ENCODE measurements at places on chromosomes 7 and 10. TPM values are rescaled to one million over a fixed set of nuclear protein-coding genes. Genes with fewer than 3 reads are reported as not detected.

DNA sequence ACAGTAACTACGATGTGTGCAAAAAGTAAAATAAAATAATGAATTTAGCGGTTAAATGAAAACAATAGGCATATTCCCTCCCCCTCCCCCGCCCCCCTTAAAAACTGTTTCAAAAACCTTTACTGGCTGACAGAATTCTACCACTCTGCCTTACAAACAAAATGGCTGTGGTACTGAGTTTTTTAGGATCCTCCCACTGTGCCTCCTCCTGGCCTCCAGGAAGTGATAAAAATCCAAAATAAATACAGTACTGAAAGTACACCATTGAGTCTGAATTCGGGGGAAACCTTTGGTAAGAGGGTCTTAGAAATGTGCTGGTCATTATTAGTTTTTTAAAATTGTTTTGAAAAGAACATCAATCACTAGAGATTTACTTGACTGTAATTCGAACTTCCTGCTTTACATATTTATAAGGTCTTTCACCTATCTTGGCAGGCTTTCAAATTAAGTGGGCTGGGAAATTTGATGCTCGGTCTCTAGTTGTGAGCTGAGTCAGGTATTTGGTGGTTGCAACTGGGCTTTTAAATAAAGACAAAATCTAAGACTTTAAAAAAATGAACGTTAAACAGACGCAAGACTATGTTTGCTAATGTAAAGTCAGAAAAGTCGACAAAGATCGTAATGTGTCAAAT is 32.5 kb upstream of the EPC1 start:
- no peak overlapping the region for H3K27ac ChIP-seq
- peaks cover 11% of the 10 kb centered on the region for H3K4me1 ChIP-seq
- H3K4me3 ChIP-seq: no peak overlapping the region
- H3K36me3 ChIP-seq: peaks cover 2% of the 10 kb centered on the region

GRCh38 chr7:132942701-132943100 is 139.2 kb downstream of the CHCHD3 start:
- H3K27ac ChIP-seq: no peak overlapping the region
- H3K4me3 ChIP-seq: no peak overlapping the region
- H3K27me3 ChIP-seq: no peaks in the 10 kb centered on the region
- DNase-seq: no peak
- peaks cover 2% of the 10 kb centered on the region for H3K4me1 ChIP-seq

- H3K27ac ChIP-seq: no peak overlapping the region
- DNase-seq: no peak
- H3K4me3 ChIP-seq: no peak overlapping the region
- H3K4me1 ChIP-seq: no peaks in the 10 kb centered on the region
These were observed 242.7 kb upstream of the SEMA3C start for GRCh38 chr7:81161451-81162075.

DNA sequence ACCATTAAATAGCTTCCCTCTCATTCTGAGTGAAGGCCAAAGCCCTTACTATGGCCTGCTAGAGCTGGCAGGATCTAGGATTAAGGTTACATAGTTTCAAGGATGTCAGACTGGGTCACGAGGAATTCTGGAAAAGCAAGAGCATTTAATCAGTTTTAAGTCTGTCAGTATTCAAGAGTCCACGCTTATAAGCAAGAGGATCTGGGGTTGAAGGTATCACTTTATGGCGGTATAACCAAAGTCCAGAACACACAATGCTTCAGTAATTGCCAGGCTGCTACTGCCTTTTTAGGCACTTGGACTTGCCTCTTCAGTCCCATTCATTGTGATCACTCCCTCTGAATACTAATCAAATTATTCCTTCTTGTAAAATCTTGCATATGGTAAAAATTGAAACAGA is 101.0 kb downstream of the HBP1 start:
- no peaks in the 10 kb centered on the region for H3K27me3 ChIP-seq
- no peak overlapping the region for H3K4me3 ChIP-seq
- H3K27ac ChIP-seq: no peak overlapping the region
- no peak for DNase-seq

DNA sequence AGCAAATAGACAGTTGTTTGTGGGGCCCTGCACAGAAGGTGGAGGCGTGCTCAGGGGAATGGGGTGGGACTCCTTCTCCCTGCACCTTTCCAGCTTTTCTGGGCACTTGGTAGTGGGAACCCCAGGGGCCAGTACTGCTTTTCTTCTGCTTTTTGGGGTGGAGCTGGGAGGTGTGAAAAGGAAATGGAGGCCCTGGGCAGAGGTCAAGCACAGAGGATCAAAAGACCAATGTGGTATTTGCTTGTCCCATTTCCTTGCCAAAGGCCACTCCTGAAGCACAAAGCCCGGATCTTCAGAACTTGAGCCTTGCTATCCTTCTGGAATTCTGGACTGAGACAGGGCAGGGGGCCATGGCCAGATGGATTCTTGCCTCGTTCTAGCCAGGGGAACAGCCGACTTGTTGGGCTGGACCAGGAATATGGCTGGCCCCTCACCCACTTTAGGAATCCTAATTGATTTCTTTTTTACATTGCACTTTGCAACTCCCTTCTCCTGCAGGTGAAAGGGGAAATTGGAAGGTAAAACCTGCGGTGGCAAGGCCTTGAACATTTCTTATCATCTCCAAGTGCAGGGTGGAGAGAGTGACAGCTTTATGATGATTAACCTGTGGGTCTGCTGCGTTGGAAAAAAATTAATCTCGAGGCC is 26.5 kb downstream of the ADRA2A start:
- no peak overlapping the region for H3K27ac ChIP-seq
- H3K4me1 ChIP-seq: no peaks in the 10 kb centered on the region
- H3K4me3 ChIP-seq: no peak overlapping the region
- DNase-seq: no peak
- H3K27me3 ChIP-seq: no peaks in the 10 kb centered on the region

DNA sequence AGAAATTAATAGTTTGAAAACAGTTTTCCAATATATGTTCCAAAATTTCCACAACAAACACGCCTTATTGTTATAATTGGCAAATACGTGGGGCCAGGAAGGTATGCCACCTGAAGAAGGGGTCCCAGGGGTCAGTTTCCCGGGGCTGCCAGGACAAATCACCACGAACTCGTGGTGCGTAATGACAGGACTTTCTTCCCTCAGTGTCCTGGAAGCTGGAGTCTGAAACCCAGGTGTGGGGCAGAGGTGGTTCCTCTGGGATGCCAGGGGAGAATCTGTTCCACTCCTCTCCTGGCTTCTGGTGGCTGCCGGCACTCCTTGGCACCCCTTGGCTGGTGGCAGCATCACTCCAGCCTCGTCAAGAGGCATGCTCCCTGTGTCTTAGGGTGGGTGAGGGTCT is 56.7 kb downstream of the CHST15 start:
- H3K27me3 ChIP-seq: peaks cover 3% of the 10 kb centered on the region
- H3K4me1 ChIP-seq: peaks cover 11% of the 10 kb centered on the region
- H3K36me3 ChIP-seq: no peaks in the 10 kb centered on the region
- H3K27ac ChIP-seq: no peak overlapping the region
- no peak overlapping the region for H3K4me3 ChIP-seq

GRCh38 chr10:51905032-51905431 is 205.6 kb upstream of the CSTF2T start:
- H3K27ac ChIP-seq: no peak overlapping the region
- DNase-seq: no peak
- peaks cover 2% of the 10 kb centered on the region for H3K27me3 ChIP-seq
- no peaks in the 10 kb centered on the region for H3K4me1 ChIP-seq

- H3K27me3 ChIP-seq: peaks cover 3% of the 10 kb centered on the region
These were observed 428.6 kb upstream of the ADARB2 start for GRCh38 chr10:2165771-2166460.

- no peaks in the 10 kb centered on the region for H3K36me3 ChIP-seq
- DNase-seq: no peak
- H3K27ac ChIP-seq: no peak overlapping the region
These were observed 10.0 kb upstream of the STAMBPL1 start for GRCh38 chr10:88870089-88870488.

GRCh38 chr10:103193820-103194529 is 903 bp upstream of the NT5C2 start:
- peaks cover 45% of the 10 kb centered on the region for H3K4me1 ChIP-seq
- H3K36me3 ChIP-seq: peaks cover 8% of the 10 kb centered on the region
- no peaks in the 10 kb centered on the region for H3K27me3 ChIP-seq
- H3K27ac ChIP-seq: no peak overlapping the region

- no peak overlapping the region for H3K4me3 ChIP-seq
- H3K27ac ChIP-seq: no peak overlapping the region
- DNase-seq: no peak
- H3K27me3 ChIP-seq: no peaks in the 10 kb centered on the region
- no peaks in the 10 kb centered on the region for H3K4me1 ChIP-seq
These were observed 27.3 kb upstream of the AFAP1L2 start for GRCh38 chr10:114431414-114432135.

GRCh38 chr7:43612599-43613589 is 30.0 kb downstream of the STK17A start:
- peak overlapping the region; percentile 87 for H3K27ac ChIP-seq
- peaks cover 56% of the 10 kb centered on the region for H3K36me3 ChIP-seq
- H3K27me3 ChIP-seq: no peaks in the 10 kb centered on the region
- H3K4me1 ChIP-seq: peaks cover 73% of the 10 kb centered on the region
- H3K4me3 ChIP-seq: peak overlapping the region; percentile 10

DNA sequence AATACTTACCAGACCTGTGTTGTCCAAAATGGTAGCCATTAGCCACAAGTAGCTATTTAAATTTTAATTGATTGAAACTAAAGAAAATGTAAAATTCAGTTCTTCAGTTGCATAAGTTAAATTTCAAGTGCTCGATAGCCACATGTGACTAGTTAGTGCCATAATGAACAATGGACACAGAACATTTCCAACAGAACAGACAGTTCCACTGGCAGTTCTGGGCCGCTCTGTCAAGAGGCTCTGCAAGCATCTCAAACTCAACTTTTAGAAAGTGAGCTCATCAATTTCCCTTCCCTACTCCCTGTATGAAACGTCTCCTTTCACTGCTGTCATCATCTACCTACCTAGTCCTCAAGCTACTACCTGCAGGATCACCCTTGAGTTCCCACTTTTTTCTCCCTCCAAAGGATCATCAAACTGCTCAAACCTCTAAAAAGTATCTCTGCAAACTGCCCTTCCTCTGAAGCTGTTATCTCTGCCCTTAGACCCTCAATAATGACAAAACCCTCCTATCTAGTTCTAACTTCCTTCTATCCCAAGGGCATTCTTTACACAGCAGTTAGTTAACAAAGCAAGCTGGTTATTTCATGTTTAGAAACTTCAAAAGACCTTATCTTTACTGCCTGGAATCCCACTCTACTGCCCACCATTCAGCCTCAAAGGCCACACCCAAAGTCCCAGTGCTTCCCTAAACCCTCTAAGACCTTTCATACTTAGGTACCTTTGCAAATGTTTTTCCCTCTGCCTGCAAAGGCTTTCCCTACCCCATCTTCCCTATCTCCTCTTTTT is 20.6 kb downstream of the SHTN1 start:
- peaks cover 8% of the 10 kb centered on the region for H3K27me3 ChIP-seq
- no peak for DNase-seq
- H3K27ac ChIP-seq: no peak overlapping the region
- no peaks in the 10 kb centered on the region for H3K4me1 ChIP-seq
- H3K36me3 ChIP-seq: no peaks in the 10 kb centered on the region

DNA sequence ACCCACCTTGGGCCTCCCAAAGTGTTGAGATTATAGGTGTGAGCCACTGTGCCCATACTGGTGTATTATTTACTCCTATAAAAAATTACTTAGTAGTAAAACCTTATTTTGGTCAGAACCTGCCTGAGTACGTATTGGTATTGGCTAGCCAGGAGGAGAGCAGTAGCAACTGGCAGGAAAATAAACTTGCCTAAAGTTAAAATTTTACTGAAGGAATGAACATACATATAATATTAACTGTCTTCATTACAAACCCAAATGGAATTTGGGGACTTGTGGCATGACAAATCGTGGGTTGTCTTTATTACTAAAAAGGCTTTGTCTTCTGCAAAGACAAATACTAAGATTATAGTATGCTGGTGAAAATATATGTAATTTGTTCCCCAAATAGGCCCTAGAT is 8.4 kb downstream of the RAB18 start:
- H3K4me1 ChIP-seq: peaks cover 61% of the 10 kb centered on the region
- H3K4me3 ChIP-seq: no peak overlapping the region
- peaks cover 49% of the 10 kb centered on the region for H3K36me3 ChIP-seq
- no peaks in the 10 kb centered on the region for H3K27me3 ChIP-seq
- no peak for DNase-seq
- H3K27ac ChIP-seq: no peak overlapping the region

- peaks cover 14% of the 10 kb centered on the region for H3K4me1 ChIP-seq
- H3K27me3 ChIP-seq: no peaks in the 10 kb centered on the region
- DNase-seq: no peak
- no peak overlapping the region for H3K4me3 ChIP-seq
These were observed 23.3 kb upstream of the SMARCD3 start for GRCh38 chr7:151271699-151272355.

DNA sequence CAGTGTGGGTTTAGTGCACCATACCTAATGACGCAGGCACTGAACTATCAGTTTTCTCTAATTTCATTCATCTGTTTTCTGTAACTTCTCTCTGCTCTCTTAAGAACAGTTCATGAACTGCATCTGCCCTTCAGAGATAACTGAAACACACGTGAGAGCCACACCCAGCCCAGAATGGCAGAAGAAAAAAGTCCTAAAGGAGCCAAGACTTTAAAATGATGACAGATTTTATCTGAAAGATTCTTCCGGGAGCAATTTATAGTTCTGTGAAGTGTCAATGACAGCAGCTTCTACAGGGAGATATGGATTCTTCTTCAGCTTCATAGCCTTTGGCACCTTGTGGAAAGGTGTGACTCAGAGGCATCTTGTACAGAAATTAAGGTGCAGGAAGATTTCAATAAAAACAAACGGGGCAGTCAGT is 211.5 kb upstream of the SLC26A5 start:
- H3K27me3 ChIP-seq: peaks cover 2% of the 10 kb centered on the region
- no peak overlapping the region for H3K27ac ChIP-seq
- H3K4me3 ChIP-seq: no peak overlapping the region
- DNase-seq: no peak
- H3K36me3 ChIP-seq: no peaks in the 10 kb centered on the region
- H3K4me1 ChIP-seq: no peaks in the 10 kb centered on the region

- peak overlapping the region; percentile 100 for H3K4me3 ChIP-seq
- peaks cover 56% of the 10 kb centered on the region for H3K36me3 ChIP-seq
- no peaks in the 10 kb centered on the region for H3K27me3 ChIP-seq
- DNase-seq: peak; percentile 61
These were observed 102.7 kb upstream of the TNRC18 start for GRCh38 chr7:5526100-5526905.

DNA sequence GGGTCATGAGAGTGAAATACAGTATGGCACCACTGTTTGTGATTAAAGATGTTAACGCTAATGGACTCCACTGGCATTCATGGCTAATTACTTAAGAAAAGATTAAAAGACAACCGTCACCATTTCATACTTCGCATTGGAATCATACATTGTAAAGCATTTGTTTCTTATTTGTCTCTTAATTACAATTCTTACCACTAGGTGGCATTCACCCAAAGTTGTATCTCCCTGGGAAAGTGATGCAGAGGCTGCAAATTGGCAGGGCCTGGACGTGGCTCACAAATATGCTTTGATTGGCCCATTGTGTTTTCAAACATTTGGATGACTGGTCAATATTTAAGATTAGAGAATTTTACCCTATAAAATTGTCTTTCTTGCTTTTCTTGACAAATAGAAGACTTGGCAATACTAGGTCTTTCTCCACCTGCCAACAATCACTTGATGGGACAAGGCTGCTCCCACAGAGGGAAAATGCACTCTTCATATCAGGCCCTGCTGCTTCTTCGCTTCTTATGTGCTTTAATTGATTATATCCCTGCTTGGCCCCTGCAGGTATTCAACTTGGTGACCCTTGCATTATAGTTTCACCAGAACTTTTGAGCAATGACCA is 72.1 kb upstream of the STARD3NL start:
- no peaks in the 10 kb centered on the region for H3K36me3 ChIP-seq
- no peak overlapping the region for H3K27ac ChIP-seq
- H3K4me1 ChIP-seq: no peaks in the 10 kb centered on the region
- peaks cover 11% of the 10 kb centered on the region for H3K27me3 ChIP-seq
- peak; percentile 25 for DNase-seq

Gene ASIC3
- total RNA-seq: 5.5 TPM

Gene SNX10
- 28.1 TPM for total RNA-seq

Gene LRRC17
- total RNA-seq: 0.25 TPM

Gene MSS51
- total RNA-seq: 1.9 TPM

Gene POLR2J2
- 38.2 TPM for total RNA-seq

Gene GNGT1
- not detected for total RNA-seq

Gene PODXL
- total RNA-seq: 0.48 TPM

Gene FEZF1
- total RNA-seq: not detected
